ENCODE measurements at places on chromosomes 13 and 19.

- DNase-seq: no peak
Measured at GRCh38 chr13:71864094-71864985, 2.7 kb downstream of the DACH1 start.

DNA sequence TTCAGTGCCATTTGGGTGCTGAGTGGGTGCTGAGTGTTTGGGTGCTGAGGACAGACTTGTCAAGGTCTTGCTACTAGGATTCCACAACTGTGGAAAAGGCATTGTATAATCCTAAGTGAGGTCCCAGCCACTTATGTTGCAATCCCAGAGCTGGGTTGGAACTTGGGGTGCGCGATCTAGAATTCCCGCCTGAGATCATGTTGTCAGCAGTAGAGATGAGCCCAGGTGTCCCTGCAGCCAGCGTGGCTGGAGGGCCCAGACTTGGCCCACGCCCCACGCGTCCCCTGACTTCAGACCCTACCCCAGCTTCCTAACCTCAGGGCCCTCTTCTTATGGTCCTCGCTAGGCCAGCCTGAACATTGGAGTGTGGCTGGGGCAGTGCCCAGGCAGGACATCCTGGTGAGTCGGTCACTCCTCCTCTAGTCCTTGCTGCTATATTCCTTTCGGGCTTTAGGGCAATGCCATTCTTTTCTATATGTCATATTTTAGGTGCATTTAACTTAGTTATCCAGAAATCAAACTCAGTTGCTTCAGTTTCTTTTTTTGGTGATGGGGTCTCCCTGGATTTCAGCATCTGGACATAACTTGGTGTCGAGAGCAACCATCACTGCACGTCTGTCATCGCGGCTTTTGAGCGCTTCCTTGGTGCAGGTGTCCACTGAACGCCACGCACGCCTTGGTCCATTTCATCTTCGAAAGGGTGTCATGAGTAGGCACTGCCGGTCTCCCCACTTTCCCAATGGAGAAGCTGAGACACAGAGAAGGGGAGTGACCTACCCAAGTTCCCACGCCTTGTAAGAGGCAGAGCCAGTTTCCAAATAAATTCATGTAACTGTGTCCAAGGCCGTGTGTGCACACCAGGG lies 46.4 kb upstream of the F7 start:
- no peak for DNase-seq

DNA sequence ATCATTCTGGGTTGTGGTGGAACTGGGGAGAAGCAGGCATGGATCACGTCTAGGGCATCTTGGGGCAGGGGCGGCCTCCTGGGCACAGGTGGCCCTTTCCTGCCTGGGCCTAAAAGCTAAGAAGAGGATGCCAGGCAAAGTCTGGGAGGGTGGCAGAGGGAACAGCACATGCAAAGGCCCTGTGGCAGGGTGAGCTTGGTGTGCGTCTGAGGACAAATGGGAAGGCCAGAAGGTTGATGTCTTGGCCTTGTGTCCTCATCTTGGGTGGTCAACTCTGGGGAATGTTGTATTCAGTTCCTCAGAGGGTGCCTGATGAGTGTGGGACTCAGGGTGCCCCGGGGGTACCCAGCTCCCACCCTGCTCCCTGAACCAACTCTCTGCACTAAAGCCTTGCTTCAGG lies 5.4 kb upstream of the PLK5 start:
- DNase-seq: no peak

GRCh38 chr13:73967397-73968165 lies 166.6 kb downstream of the KLF12 start:
- no peak for DNase-seq

DNA sequence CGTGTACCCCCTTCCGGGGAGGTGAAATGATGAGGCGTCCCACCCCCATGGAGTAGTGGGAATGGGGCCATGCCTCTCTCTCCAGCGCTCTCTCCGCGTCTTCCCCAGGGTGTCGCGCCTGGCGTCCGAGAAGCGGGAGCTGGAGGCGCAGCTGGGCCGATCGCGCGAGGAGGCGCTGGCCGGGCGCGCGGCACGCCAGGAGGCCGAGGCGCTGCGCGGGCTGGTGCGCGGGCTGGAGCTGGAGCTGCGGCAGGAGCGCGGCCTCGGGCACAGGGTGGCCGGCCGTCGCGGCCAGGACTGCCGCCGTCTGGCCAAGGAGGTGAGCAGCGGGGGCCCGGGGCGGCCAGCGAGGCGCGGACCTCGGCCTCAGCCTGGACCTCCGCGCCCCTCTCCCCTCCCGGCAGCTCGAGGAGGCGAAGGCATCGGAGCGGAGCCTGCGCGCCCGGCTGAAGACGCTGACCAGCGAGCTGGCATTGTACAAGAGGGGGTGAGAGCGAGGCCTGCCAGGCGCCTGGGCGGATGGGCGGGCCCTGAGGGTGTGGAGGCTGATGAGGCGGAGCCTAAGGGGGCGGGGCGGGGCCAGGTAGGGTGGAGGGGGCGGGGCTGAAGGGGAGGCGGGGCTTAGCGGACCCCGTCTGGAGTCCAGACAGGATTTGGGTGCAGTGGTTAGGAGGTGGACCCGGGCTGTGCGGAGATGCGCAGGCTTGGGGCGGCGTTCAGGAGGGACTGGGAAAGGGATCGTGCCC lies 7.7 kb downstream of the PGLYRP1 start:
- peak; percentile 59 for DNase-seq

DNA sequence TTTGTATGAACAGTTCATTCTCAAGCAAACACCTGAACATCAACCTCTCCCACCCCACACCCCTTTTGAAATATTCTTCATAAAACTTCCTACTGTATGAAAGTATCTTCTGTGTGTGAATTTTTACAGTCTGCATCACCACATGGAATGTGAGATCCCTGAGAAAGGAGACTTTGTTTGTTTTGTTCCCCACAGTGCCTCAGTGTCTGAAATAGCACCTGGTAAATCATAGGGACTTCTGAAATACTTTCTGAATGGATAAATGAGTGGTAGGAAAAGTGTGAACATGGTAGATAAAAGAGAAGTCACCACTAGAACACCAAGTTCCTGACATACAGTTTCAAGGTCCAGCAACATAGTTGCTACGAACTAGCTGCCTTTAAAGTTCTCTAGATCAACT lies 1071.2 kb downstream of the EFNB2 start:
- peak; percentile 51 for DNase-seq

GRCh38 chr19:53977429-53977990 lies 13.9 kb upstream of the CACNG6 start:
- DNase-seq: peak; percentile 79

- DNase-seq: no peak
Measured at GRCh38 chr13:73146707-73147106, 87.9 kb downstream of the KLF5 start.

DNA sequence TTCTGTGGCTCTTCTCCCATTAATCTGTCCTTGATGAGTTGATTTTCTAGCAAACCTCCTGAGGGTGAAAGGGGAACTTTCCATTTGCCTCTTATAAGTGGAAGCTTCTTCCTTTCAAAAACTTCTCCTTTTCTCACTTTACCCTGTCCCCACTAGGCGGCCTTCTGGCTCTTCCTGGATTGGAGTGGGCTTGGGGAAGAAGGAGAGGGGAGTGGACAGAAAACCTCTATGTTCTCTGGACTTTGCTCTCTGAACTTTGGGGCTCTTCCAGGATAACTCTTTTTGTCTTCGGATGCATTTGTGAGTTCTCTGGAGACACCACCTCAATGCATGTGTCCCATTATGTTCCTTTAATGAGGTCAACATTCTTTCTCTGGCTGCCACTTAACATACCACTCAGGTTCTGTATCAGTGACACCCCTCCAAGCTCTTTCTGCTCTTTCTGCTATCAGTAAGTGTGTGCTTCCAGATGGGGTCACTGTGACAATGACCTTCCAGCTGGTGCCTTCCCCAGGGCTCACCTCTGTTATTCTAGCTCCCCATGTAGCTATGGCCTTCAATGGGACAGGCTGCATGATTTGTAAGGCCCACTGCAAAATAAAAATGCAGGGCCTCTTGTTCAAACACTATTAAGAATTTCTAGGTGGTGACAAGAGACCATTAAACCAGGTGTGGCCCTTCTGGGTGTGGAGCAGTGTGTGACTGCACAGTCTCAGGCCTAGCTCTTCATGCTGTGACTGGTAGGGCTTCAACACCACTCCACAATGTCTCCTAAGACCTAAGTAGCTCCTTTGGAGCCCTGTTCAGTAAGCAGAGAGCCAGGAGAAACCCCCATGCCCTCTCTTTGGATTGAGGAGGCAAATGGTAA lies 389.2 kb downstream of the EFNB2 start:
- DNase-seq: no peak

DNA sequence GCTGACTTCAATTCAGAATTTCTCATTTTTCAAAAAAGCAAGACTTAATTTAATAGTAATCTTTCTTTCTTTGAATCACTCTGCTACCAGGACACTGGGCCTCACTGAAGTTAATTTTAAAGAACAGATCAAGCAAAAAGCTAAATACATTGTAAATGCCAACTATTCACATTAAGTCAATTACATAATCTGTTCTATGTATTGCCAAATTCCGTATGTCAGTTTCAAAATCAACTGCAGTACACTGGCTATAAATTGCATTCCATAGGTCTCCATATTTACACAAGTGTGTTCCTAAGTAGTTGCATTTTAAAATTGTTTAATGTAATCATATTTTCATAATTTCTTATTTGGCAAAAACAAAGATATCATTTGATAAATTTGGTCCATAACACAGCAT lies 10.1 kb downstream of the FOXO1 start:
- no peak for DNase-seq

- DNase-seq: no peak
Measured at GRCh38 chr19:7104747-7105447, 35.4 kb downstream of the ZNF557 start.

- no peak for DNase-seq
Measured at GRCh38 chr13:51848674-51849073, 3.7 kb upstream of the TMEM272 start.

DNA sequence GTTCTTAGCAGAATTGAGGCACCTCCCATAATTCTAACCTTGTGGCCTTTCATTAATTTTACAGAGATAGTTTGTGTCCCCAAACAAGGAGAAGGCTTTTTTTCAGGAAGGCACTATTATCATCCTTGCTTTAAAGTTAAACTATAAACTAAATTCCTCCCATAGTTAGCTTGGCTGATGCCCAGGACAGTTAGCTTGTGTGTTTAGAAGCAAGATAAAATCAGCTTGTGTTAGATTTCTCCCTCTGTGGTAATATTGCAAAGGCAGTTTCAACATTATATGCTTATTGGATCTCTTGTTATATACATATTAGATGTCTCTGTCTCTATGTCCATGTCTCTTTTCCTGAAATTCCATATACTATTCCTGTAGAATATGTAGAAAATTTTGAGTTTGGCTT lies 342.7 kb downstream of the TBC1D4 start:
- no peak for DNase-seq

DNA sequence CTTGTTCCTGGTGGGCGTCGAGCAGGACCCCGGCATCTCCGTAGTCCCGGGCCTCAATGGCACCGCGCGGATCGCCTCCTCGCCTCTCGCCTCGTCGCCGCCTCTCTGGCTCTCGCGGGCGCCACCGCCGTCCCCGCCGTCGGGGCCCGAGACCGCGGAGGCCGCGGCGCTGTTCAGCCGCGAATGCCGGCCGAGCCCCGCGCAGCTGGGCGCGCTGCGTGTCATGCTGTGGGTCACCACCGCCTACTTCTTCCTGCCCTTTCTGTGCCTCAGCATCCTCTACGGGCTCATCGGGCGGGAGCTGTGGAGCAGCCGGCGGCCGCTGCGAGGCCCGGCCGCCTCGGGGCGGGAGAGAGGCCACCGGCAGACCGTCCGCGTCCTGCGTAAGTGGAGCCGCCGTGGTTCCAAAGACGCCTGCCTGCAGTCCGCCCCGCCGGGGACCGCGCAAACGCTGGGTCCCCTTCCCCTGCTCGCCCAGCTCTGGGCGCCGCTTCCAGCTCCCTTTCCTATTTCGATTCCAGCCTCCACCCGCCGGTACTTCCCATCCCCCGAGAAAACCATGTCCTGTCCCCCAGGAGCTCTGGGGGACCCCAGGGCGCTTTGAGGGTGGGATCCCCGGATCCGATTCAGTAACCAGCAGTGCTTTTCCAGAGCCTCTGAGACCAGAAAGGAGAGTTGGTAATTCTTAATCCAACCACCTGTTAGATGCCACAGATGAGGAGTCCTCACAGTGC lies 885 bp downstream of the MLNR start:
- no peak for DNase-seq

DNA sequence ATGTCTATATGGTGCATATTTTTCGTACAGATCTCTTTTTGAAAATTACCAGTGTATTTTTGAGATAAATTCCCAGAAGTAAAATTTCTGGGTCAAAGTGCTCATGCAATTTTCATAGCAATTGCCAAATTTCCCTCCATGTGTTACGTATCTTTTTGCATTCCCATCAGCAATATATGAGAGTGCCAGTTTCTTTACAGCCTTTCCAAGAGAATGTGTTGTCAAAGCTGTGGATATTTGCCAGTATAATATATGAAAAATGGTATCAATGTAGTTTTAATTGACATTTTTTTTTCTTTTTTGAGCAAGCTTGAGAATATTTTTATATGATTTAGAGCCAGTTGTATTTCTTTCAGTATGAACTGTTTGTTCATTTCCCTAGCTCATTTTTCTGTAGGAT lies 399.0 kb upstream of the KLF12 start:
- DNase-seq: no peak

- DNase-seq: no peak
Measured at GRCh38 chr19:3080286-3080685, 13.9 kb upstream of the GNA11 start.

DNA sequence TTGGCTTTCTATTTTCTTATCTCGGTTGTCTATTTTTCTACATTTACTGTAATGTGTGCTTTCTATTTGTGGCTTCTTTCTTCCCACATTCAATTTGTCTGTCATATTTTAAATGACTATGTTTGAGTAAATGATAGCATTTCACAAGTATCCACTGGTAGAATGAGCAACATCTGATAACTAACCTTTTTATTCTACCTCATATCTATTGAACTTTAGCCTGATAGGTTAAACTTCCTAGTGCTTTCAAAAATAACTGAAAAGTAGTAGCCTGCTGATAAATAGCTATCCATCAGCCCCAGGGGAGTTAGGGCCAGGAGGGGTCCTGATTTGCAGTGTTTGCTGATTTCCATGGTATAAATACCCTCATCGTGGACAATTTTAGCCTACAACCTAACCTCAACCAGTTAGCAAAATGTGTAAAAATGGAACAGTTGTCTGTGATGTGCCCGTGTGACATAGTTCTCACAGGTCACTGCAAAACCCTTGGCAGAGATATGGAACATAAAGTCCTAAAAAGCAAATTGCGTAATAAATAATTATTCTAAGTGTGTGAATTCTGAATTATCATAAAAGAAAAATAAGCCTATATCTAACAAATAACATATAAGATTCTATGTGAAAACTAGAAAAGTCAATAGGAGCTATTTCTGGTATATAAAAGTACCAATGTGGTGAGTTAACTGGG lies 32.1 kb downstream of the KCTD12 start:
- DNase-seq: no peak

DNA sequence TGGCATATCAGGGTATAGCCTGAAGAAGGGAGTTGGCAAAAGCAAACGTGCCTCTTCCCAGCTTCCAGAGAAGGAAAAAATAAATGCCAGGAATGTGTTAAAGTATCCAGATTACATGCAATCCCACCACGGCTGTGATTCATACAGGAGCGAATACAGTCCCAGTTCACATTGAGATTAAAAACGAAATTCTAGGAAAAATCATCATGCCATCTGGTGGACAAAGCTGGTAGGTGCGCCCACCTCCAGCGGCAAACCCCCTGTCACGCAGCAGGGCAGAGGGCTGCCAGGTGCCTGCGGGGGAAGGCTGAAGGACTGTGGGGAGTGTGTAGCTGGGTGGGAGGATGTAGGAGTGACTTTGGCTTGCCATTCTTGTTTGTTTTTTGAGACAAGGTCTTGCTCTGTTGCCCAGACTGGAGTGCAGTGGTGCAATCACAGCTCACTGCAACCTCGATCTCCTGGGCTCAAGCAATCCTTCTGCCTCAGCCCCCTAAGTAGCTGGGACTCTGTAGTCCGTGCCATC lies 6.4 kb upstream of the DMWD start:
- peak; percentile 75 for DNase-seq
